Activated naive CD8-positive, alpha-beta T cell treated with anti-CD3 and anti-CD28 coated beads for 36 hours (primary cell): ENCODE measurements at places on chromosomes 2 and 18.

DNA sequence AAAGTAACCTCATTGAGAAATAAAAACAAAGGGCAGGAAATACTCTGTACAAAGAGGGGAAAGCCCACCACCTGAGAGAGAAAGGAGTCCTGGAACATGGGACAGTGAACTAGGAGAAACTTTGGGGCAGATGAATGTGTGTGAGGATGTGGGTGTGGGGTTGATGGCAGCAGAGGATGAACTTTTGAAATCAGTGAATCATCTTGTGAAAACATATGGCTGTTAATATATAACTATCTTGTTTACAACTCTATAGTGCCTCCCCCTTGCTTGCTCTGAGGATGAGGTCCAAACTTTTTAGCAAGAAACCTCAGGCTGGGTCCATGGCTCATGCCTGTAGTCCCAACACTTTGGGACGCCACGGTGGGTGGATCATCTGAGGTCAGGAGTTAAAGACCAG lies 171.8 kb upstream of the LHCGR start:
- DNase-seq, result no peak

DNA sequence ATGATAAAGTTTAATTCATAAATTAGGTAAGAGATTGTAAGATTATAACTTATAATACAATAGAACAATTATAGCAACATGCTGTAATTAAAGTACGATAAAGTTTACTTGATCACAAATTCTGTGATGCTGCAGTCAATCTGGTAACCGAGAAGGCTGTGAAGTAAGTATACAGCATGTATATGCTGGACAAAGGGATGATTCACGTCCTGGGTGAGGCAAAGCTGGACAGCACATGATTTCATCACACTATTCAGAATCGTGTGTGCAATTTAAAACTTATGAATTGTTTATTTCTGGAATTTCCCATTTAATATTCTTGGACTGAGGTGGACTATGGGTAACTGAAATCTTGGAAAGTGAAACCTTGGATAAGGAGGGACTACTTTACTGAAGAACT lies 522.2 kb upstream of the CNTNAP5 start:
- DNase-seq, result no peak

- no peak for DNase-seq
These were observed 8.8 kb downstream of the GPR55 start for GRCh38 chr2:230916218-230916617.

DNA sequence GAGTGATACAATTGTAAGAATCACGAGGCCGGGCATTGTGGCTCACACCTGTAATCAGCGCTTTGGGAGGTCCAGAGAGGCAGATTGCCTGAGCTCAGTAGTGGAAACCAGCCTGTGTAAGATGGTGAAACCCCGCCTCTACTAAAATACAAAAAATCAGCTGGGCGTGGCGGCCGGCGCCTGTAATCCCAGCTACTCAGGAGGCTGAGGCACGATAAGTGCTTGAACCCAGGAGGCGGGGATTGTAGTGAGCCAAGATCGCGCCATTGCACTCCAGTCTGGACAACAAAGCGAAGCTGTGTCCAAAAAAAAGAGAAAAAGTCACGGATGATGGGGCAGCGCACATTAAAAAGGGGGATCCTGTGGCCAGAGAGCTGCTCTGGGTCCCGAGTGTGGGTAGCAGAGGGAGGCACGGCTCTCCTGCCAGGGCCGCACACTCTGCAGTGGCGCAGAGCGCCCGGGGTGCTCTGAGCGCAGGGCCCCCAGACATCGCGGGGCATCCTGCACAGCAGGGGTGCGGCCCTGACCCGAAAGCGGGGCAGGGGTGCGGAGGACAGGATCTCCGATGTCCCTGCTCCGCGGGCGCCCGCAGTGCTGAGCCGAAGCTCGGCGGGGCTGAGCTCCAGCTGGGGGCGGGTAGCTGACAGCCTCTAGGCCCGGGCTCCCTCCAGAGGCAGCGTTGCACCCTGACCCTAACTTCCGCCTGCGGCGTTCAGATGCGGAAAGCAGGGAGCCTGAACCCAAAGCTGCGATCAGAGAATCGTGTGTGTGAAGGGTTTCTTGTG lies 30.4 kb upstream of the RAB6D start:
- peak; percentile 33 for DNase-seq

DNA sequence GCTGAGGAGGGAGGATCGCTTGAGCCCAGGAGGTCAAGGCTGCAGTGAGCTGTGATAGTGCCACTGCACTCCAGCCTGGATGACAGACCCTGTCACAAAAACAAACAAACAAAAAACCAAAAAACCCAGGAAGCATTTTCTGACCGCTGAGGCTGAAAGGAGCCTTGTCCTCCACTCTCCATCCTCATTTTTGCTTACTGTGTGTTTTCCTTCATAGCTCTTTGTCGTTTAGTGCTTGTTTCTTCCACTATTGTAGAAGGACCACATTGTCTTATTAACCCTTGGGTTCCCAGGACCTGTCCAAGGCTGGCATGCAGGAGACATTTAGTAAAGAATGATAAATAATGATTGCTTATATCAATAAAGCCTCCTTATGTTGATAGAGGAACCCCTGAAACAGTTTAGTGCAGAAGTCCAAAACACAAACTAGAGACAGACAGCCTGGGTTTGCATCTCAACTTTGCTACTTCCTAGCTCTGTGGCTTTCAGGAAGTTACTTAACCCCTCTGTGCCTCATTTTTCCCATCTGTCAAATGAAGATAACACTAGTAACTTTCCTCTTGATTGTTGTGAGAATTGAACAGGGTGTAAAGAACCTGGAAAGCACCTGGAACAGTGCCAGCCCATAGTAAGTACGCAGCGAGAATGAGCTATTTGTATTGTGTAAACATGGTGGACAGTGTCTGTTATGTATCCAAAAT lies 126.0 kb downstream of the LPIN1 start:
- DNase-seq, result no peak

DNA sequence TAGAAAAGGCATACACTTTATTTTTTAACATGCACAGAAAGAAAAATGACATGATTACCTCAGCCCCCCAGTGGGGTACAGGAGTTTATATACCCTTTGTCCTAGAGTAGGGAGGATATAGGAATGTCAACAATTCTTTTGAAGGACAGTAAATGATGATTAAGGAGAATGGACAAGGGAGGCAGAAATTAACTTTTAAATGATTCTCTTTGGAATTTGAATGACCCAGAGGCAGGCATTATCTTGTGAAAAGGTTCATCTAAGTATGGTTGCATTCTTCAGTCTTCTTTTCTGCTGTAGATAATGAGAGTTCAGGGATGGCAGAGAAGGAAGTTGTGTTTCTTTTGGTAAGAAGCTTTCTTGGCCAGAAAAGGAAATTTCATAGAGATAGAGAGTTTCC lies 971.3 kb downstream of the CNTNAP5 start:
- no peak for DNase-seq

- DNase-seq, result no peak
These were observed 251.4 kb downstream of the KLHL29 start for GRCh38 chr2:23636426-23636825.

DNA sequence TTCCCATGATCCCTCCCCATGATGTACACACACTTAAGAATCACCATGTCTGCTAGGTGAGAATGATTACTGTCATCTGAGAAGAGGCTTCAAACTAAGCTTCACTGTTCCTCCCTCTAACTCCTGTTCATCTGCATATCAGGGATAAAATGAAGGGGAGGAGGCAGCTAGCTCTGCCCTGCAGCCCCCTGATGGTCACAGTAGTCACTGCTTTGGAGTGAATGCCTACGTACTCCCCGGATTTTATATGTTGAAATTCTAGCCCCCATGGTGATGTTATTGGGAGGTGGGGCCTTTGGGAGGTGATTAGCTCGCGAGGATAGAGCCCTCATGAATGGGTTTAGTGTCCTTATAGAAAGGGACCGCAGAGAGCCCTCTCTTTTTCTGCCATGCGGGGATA lies 156.4 kb downstream of the NCKAP5 start:
- no peak for DNase-seq

DNA sequence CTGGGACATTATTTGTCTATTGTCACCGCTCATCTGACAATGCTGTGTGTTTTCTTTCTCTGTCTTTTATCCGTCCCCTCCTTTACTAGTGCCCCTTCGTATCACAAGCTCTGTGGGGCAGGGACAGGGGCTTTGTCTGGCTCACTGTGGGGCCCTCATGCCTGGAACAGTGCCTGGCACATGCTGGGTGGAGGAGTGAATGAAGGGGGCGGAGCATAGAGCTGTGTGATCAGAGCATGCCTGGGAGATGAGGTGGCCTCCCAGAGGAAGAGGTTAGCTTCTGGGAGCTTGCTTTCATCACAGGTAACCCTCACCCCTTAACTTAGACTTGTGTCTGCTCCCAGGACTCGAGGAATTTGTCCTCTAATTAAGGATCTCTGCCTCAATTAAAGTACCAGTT lies 16.4 kb downstream of the MTCL1 start:
- DNase-seq, result no peak

GRCh38 chr2:52054824-52055223 lies 1022.9 kb upstream of the NRXN1 start:
- DNase-seq, result no peak

GRCh38 chr2:26892922-26893524 lies 45.1 kb downstream of the DPYSL5 start:
- DNase-seq, result no peak

DNA sequence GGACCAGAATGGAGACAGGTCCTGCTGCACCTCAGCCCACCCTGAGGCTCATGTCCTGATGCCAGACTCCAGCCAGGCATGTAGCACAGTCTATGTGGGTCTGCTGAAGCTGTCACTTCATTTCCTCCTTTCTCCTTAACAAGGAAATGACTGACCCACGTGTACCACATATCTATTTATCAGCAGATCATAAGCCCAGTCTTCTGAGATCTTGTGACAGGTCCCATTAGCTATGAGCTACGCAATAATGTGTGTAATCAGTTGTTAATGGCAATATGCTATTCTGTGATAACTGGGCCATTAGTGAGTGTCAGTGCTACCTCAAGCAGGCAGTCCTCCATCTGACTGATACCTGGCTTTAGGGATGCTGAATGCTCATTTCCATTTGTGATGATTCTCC lies 615.3 kb downstream of the BCL11A start:
- DNase-seq, result no peak

- no peak for DNase-seq
These were observed 110.4 kb upstream of the VRK2 start for GRCh38 chr2:57936216-57936615.

GRCh38 chr2:130832296-130832940 lies 4.3 kb upstream of the ARHGEF4 start:
- DNase-seq, result no peak

- no peak for DNase-seq
These were observed 33.6 kb downstream of the LYPD6 start for GRCh38 chr2:149363958-149364357.

GRCh38 chr2:117128461-117128860 lies 686.0 kb upstream of the DDX18 start:
- DNase-seq, result no peak

DNA sequence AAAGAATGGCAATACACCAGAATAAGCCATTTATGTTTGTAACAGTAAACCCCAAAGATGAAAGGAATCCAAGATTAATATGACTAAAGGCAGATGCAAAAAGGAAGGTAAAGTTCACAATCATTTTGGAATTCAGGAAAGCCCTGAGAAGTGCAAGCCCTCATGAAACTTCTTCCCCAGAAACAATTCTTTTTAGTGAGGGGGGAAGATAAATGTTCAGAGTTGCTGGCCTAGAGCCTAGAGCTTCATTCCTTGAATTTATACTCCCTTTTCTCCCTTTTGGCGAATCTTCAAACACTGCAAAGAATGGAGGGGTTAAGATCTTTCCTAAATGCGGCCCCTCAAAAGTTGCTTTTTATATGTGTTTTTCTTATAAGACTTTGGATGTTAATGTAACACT lies 368.8 kb downstream of the MEIS1 start:
- DNase-seq, result no peak

GRCh38 chr18:6757931-6758330 lies 28.4 kb downstream of the ARHGAP28 start:
- DNase-seq, result no peak

- no peak for DNase-seq
These were observed 465.9 kb upstream of the ID2 start for GRCh38 chr2:8215982-8216381.

- DNase-seq, result no peak
These were observed 58.8 kb downstream of the GREB1L start for GRCh38 chr18:21300908-21301200.
